Calu3 (cell line): ENCODE measurements at places on chromosomes 7 and 10. TPM values are rescaled to one million over a fixed set of nuclear protein-coding genes. Genes with fewer than 3 reads are reported as not detected.

Gene ZNF804B
- not detected in 2 replicates for total RNA-seq

Gene HYAL4
- total RNA-seq: not detected in 2 replicates

Gene ADCYAP1R1
- total RNA-seq: not detected in 2 replicates

Gene FGL2
- 0.14 TPM in 1 of 2 replicates, not detected in the other for total RNA-seq

Gene RPEL1
- total RNA-seq: 0.57 and 0.61 TPM in 2 replicates

Gene TRIM50
- not detected in 2 replicates for total RNA-seq

- no peak for DNase-seq
Observed at GRCh38 chr10:3828404-3829155, 43.6 kb upstream of the KLF6 start.

DNA sequence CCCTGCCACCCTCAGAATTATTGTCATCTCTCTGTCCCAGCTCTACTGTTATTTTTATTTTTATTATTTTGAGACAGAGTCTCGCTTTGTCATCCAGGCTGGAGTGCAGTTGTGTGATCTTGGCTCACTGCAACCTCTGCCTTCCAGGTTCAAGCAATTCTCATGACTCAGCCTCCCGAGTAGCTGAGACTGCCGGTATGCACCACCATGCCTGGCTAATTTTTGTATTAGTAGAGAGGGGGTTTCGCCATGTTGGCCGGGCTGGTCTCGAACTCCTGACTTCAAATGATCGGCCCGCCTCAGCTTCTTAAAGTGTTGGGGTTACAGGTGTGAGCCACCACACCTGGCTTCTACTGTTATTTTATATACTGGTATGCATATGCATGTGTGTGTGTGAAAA, 11.0 kb downstream of the CALHM2 start:
- no peak for DNase-seq

DNA sequence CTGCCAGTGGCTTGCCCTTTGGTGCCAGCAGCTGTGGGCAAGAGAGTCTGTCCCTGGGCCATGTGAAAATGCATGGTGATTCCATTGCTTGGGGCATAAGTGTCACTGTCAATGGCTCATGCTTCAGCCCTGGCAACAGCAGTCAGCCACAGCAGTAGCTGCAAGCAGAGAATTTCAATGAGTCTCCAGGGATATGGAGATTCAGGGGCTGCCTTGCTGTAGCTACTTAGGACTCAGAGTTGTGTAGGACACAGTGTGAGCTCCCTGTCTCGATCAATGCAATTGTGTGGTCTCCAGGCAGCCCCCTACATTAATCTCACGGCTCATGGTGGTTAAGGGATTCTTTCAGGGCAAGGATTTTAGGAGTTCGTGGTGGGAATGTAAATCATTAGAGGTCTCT, 126.3 kb upstream of the STARD3NL start:
- no peak for DNase-seq

DNA sequence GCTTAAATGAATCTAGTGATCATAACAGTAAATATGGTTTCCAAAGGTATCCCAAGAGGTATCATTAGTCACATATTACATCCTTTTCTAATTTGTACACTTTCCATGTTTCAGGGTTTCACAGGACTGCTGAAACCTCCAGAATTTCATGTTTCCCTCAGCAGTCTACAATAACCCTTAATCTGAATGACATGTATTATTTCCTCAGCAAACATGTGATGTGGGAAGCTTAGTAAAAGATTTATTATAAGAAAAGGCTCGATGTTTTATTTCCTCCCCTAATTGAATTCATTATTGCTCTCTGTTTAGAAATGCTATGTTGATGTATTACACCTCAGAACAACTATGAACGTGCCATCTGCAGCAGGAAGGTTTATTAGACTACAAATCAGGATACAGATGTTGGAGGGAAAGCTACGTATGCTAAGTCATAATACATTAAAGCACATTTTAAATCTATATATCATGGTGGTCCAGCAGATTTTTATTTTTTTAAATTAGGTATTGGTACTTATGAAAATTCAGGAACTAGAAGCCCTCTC, 52.5 kb upstream of the SKAP2 start:
- DNase-seq: no peak

GRCh38 chr10:76297358-76297757, 865.9 kb downstream of the LRMDA start:
- no peak for DNase-seq

DNA sequence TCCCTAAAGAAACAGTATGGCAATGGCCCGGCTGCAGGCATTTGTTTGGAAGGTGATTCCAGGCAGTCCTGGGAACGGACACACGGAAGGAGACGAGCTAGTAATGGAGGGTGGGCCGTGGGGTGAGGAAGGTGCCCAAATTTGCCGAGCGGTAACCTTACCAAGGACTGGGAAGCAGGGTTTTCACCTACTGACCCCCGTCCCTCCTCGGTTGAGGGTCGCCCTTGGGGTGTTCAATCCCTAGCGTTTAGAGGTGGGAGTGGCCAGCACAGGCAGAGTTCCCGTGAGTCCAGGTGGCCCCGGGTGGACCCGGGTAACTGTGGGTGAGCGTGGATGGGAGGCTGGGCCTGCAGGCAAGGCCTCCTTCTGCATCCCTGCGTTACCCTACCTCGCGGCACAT, 198.8 kb downstream of the TCERG1L start:
- no peak for DNase-seq

GRCh38 chr10:47291682-47292081, 8.3 kb upstream of the GDF10 start:
- no peak for DNase-seq
